HT1080 (cell line): ENCODE measurements at places on chromosomes 6 and 20. TPM values are rescaled to one million over a fixed set of nuclear protein-coding genes. Genes with fewer than 3 reads are reported as not detected.

The SOBP gene
- total RNA-seq: 1.9 and 4.3 TPM in 2 replicates

The TRIM31 gene
- total RNA-seq: 0.03 TPM in 1 of 2 replicates, not detected in the other

The PLEKHG1 gene
- 0.63 and 1.2 TPM in 2 replicates for total RNA-seq

The OXT gene
- total RNA-seq: not detected in 2 replicates

The TCP11 gene
- 0.13 TPM in 1 of 2 replicates, not detected in the other for total RNA-seq

DNA sequence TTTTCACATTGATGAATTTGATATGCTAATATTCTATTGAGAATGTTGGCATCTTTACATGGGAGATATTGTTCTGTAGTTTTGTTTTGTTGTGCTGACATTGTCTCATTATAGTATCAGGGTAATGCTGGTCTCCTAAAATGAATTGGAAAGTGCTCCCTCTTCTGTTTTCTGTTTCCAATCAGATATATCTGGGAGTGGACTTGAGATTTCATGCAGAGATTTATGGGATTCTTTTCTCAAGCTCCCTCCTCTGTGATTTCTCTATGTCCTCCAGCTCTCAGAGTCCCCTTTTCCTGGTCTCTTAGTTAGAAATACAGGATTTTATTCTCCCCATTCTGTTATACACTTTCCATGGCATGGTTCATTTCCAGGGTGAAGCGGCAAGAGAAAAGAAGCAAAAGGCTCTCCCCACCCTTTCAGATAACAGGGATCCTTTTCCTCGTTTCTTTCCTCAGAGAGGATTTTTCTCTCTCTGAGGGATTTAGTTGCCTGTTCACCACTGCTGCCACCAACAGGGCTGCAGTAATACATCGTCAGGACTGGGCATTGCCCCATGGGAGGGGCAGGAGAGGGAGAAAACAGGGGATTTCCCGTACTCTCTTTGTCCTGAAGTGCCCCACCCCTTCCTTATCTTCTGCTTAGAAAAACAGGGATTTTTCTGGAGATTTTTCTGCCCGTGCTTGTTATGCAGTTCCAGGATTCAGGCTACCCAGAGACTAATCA lies 59.3 kb upstream of the STMND1 start:
- DNase-seq: peak; percentile 48

DNA sequence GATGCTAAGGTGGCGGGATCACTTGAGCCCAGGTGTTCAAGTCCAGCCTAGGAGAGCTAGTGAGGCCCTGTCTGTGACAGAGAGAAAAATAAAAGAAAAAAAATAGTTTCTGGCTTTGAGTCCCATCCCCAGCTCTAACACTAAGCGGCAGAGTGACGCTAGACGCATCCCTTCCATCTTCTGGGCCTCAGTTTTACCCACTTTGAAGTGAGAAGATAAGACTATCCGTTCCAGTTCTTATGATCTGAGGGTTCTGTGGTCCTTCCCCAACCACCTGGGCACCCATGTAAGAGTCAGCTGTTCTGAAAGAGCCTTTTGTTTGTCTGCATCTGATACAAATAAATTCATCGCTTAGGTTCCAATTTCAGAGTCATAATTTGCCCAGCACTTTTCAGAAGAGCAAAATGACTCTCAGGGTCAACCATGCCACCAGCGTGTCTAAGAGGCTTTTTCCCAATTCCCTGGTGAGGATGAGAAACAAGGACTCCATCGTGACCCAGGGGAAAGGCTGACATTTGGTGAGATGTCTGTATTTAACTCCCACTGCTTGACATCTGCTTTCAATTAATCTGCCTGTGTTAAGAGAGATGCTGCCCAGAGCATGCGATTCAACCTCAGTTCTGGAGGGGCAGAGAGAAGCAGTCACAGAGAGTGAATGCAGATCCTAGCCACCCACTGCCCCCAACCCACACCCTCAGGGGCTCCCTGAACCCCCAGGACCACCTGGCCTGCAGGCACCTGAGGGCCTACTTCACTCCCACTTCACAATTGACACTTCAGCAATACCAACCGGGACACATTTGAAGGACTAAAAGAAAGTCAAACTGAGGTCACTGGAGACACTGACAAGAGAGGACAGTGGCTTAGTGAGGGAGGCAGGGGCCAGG lies 131.6 kb upstream of the TOP1 start:
- no peak for DNase-seq

DNA sequence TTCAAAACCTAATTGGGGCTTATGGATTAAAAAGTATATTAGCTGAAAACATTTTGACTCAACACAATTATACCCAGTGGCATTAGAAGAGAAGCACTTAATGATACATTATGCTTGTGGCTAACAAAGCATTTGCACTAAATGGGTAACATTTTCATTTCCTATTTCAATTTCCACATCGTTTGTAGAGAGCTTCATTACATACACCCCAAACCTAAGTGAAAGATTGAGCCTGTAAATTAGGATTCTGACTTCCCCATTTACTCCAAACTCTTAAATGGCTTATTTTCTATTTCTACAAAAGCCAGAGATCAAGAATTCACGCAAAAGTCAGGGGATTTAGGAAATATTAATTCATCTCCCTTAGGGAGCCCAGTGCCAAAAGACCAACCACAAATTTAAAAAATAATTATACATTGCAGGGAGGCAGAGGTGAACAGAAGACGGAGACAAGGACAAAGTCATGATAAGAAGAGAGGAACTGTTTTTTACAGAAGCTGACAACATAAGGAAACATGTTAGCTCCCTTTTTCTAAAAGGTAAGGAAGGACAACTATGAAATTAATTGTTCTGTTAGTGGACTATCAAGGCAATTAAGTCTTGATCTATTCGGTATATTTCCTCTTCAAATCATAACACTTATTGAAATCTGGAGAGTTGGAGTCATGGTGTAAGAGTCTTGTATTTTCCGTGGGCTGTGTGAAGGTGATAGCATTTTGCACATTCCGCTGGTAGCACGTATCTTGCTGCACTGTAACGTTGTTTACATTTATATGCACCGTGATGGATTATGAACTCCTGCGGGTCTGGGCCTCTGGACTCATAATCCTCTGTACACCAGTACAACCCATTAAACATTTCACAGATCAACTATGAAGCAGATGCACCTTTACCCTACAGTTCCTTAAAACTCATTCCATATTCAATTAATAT lies 24.8 kb upstream of the EZR start:
- no peak for DNase-seq

- DNase-seq: no peak
Observed at GRCh38 chr6:128135325-128135724, 234.5 kb upstream of the THEMIS start.

GRCh38 chr6:96816301-96816817 lies 20.9 kb downstream of the GPR63 start:
- no peak for DNase-seq

- no peak for DNase-seq
Observed at GRCh38 chr6:25008707-25009392, 73.1 kb upstream of the RIPOR2 start.

DNA sequence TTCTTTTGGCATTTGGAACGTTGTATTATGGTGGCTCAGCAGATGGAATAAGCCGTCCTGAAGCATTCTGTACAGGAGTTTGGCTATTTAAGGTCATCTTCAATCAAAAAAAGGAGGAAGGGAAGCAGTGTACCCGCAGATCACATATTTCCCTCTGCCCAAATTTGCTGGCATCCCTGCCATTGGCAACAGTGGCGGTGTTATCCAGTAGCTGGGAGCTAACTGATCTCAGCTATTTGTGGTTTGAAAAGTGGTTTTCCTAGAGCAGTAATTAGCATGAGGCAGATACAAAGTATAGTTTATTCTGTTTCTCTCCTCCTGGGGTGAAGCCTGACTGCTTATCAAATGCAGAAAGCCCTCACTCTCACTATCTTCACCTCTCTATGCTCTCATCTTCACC lies 576.8 kb downstream of the QKI start:
- DNase-seq: no peak

DNA sequence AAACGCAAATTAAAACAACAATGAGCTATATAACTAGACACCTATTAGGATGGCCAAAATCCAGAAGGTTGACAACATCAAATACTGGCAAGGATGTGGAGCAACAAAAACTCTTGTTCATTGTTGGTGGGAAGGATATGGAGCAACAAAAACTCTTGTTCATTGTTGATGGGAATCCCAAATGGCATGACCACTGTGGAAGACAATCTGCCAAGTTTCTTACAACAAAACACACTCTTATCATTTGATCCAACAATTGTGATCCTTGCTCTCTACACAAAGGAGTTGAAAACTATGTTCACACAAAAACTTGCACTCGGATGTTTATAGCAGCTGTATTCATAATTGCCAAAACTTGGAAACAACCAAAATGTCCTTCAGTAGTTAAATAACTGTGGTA lies 61.8 kb upstream of the LAMA2 start:
- DNase-seq: no peak

DNA sequence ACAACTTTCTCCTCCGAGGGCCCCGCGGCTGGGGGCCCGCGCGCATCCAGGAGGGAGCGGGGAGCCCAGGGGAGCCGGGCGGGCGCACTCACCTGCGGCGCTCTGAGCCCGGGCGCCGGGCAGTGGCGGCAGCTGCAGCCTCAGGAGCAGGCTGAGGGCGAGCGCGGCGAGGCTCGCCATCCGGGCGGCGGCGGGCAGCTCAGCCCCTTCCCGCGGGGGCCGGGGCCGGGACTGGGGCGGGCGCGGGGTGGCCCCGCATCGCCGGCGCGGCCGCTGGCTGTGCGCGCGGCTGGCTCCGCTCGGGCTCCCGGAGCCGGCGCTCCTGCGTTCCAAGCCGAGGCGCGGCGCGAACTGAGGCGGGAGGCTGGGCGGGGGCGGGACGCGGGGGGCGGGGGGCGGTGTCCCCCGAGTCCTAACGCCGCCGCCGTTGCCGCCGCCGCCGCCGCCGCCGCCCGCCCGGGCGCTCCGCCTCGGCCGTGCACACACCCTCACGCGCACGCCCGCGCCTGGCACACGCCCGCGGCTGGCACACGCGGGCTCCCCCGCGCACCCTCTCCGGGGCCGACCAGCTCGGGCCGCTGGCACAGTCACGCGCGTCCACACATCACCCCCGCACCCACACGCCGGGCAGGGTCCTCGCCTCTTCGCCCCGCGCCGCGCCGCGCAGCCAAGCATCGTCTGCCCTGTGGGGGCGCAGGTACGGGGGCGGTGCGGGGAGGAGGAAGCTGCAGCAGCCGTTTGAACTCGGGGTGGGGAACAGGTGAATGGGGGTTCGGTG lies at the start of gene PTPRT:
PTPRT (minus strand) TSS at position 353 of the 778 bp plus-strand sequence; CDS start at position 180, 173 bp downstream.
- no peak for DNase-seq

- DNase-seq: no peak
Observed at GRCh38 chr6:109091314-109092024, 3.2 kb downstream of the SESN1 start.
